H9 (cell line): ENCODE measurements at places on chromosomes 6 and 20. TPM values are rescaled to one million over a fixed set of nuclear protein-coding genes. Genes with fewer than 3 reads are reported as not detected.

DDO gene
- total RNA-seq = not detected in 2 replicates

ANKRD66 gene
- not detected in 2 replicates for total RNA-seq

GPX5 gene
- not detected in 2 replicates for total RNA-seq

KIF6 gene
- total RNA-seq = 0.63 and 0.88 TPM in 2 replicates

TREM2 gene
- total RNA-seq = 0.31 TPM in 1 of 2 replicates, not detected in the other

BPIFB1 gene
- total RNA-seq = not detected in 2 replicates

NOX3 gene
- total RNA-seq = not detected in 2 replicates

SLC32A1 gene
- total RNA-seq = 0.24 and 0.33 TPM in 2 replicates

SESN1 gene
- total RNA-seq = 16.6 and 17.5 TPM in 2 replicates

PDE10A gene
- total RNA-seq = 0.31 and 0.44 TPM in 2 replicates

DNA sequence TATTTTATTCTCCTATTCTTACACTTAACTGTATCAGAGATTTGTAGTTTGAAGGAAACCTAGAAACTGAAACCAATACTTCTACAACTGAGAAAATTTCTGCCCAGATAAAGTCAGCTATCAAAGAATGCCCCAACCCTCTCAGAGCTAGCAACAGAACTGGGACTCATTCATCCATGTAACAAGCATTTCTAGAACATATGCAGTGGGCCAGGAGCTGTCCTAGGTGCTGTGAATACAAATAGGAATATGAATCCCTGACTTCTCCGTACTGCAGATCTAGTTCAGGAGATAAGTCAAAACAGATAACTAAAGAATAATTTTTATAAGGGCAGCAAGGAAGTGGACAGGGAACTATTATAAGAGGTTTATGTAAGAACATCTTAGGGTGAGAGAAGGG, 654.1 kb upstream of the NOX3 start:
- DNase-seq = no peak
- H3K36me3 ChIP-seq = no peaks in the 10 kb centered on the region
- H3K4me3 ChIP-seq = no peak overlapping the region
- H3K27me3 ChIP-seq = no peaks in the 10 kb centered on the region
- H3K27ac ChIP-seq = no peak overlapping the region

GRCh38 chr6:147808640-147809039, 300.1 kb downstream of the SAMD5 start:
- no peak for DNase-seq
- no peak overlapping the region for H3K4me3 ChIP-seq
- H3K27me3 ChIP-seq = no peaks in the 10 kb centered on the region
- H3K4me1 ChIP-seq = no peaks in the 10 kb centered on the region
- no peak overlapping the region for H3K27ac ChIP-seq
- 0 out of 3 replicates have a peak, but pooled peaks cover 1% of the 10 kb centered on the region for H3K36me3 ChIP-seq

- no peaks in the 10 kb centered on the region for H3K27me3 ChIP-seq
- no peaks in the 10 kb centered on the region for H3K36me3 ChIP-seq
- no peak for DNase-seq
- no peak overlapping the region for H3K27ac ChIP-seq
- no peak overlapping the region for H3K4me3 ChIP-seq
Measured at GRCh38 chr6:74979065-74979766, 226.6 kb downstream of the COL12A1 start.

- no peak overlapping the region for H3K4me3 ChIP-seq
- no peaks in the 10 kb centered on the region for H3K36me3 ChIP-seq
- DNase-seq = no peak
- peaks cover 3% of the 10 kb centered on the region; the same call in 1 of the 2 replicates for H3K4me1 ChIP-seq
Measured at GRCh38 chr6:151630387-151630786, 136.6 kb downstream of the CCDC170 start.

DNA sequence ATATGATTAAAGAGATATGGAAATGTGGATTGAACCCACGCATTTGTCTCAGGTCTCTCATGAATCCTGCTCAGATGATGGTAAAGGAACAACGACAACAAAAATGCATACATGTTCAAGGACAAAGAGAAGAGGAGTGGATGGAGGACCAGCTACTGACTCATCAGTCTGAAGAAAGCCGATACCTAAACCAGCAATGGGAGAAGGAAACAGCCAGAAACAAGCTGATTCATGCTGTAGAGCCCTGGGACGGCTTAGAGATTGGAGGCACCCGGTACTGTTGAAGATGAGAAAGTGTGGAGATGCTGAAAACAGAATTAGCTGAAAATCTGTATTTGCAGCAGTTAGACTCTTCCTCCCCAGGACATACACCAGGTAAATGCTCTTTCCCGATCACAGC, 14.4 kb upstream of the RIPPLY2 start:
- no peak overlapping the region for H3K27ac ChIP-seq
- H3K36me3 ChIP-seq = peaks cover 19% of the 10 kb centered on the region
- DNase-seq = no peak
- no peaks in the 10 kb centered on the region for H3K27me3 ChIP-seq

GRCh38 chr20:43432498-43432897, 25.2 kb upstream of the SRSF6 start:
- DNase-seq = no peak
- peaks cover 5% of the 10 kb centered on the region; the same call in 1 of the 2 replicates for H3K4me1 ChIP-seq
- H3K27me3 ChIP-seq = no peaks in the 10 kb centered on the region

DNA sequence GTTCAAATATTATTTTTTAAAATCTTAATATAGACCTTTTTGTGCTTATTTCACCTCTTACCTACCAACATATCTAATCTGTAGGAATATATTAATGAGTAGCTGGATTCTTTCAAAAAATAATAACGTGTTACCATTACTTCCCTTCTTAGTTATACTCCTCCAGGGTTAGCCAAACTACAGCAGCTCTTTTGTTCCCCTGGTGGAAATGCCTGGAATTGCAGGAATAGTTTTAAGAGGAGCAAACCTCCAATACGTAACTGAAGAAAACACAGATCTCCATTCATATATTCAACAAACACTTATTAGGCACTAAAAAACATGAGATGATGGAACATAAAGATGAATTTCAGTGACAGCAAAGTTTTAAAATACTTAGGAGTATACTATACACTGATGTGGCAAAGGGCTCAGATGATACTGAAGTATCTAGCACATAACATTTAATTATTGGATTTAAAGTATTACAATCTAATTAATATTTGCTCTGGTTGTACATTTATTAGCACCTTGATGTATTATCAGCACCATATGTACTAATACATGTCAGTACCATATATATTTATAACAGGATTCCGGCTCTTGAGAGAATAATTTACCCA, 78.3 kb downstream of the TBX18 start:
- H3K4me3 ChIP-seq = no peak overlapping the region
- no peaks in the 10 kb centered on the region for H3K4me1 ChIP-seq
- no peaks in the 10 kb centered on the region for H3K27me3 ChIP-seq
- no peaks in the 10 kb centered on the region for H3K36me3 ChIP-seq

DNA sequence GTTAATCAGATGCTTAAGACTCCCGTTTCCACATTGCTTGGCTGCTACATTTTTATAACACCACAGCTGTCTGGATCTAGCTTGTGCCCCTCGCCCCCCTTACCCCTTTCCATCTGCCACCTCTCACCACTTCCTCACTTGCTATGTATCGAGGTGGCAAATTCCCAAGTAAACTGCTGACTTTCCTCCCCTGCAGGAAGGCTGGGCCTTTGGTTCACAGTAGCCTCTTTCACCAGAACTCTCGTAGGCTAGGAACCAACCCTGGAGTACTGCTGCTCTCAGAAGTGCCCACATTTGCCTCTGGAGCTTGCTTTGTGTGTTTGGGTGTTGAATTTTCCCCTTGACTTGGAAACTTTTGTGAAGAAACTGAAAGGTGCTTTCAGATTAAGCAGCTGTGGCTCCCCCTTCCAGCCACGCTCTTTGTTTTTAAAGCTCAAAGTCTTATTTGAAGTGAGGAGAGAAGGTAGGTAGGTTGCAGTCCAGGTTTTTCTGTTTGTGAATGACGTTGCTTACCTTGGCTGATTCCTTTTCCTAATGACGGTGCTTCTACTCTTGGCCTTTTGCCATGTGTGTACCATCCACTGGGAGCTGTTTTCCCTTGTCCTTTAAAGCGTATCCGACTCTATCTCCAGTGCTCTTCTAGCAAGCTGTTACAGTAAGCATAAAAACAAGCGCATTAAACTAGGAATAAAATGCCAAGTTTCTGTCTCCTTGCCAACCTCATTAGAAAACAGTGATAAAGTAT, 90.4 kb downstream of the CARMIL1 start:
- H3K4me1 ChIP-seq = peaks cover 8% of the 10 kb centered on the region; the same call in 1 of the 2 replicates
- H3K36me3 ChIP-seq = peaks cover 4% of the 10 kb centered on the region
- DNase-seq = peak; percentile 32
- H3K4me3 ChIP-seq = no peak overlapping the region
- no peak overlapping the region for H3K27ac ChIP-seq
- H3K27me3 ChIP-seq = no peaks in the 10 kb centered on the region

GRCh38 chr6:967701-968100, 274.8 kb upstream of the EXOC2 start:
- H3K27ac ChIP-seq = no peak overlapping the region
- no peak for DNase-seq
- H3K27me3 ChIP-seq = no peaks in the 10 kb centered on the region
- H3K36me3 ChIP-seq = no peaks in the 10 kb centered on the region
- no peak overlapping the region for H3K4me3 ChIP-seq

DNA sequence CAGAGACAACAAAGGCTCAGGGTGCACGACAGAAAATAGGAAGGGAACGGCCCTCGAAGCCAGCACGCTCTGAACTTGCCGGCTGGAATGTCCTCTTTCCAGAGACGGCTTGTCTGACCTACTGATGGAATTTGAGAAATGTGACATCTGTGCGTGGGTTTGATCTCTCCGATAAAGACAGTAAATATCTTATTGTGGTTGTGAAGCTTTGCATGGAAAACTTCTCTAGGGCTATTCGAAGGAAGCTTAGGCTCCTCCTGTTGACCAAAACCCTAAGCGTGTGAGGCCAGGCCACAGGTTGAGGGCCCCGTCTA, 247.3 kb downstream of the ZNF217 start:
- no peaks in the 10 kb centered on the region for H3K27me3 ChIP-seq
- no peaks in the 10 kb centered on the region for H3K36me3 ChIP-seq
- peaks cover 3% of the 10 kb centered on the region; the same call in 1 of the 2 replicates for H3K4me1 ChIP-seq
- no peak overlapping the region for H3K27ac ChIP-seq

- no peak for DNase-seq
- H3K36me3 ChIP-seq = peaks cover 11% of the 10 kb centered on the region; the same call in 1 of the 2 replicates
- no peaks in the 10 kb centered on the region for H3K27me3 ChIP-seq
- H3K4me3 ChIP-seq = no peak overlapping the region
- no peak overlapping the region for H3K27ac ChIP-seq
Measured at GRCh38 chr6:64777941-64778785, 928.9 kb downstream of the EYS start.

GRCh38 chr6:13089296-13089994, 238.9 kb downstream of the TBC1D7 start:
- no peak for DNase-seq
- no peak overlapping the region for H3K27ac ChIP-seq
- no peaks in the 10 kb centered on the region for H3K36me3 ChIP-seq
- no peaks in the 10 kb centered on the region for H3K4me1 ChIP-seq

GRCh38 chr20:21681234-21681921, 24.1 kb upstream of the PAX1 start:
- no peaks in the 10 kb centered on the region for H3K36me3 ChIP-seq
- no peaks in the 10 kb centered on the region for H3K27me3 ChIP-seq
- no peak overlapping the region for H3K4me3 ChIP-seq

DNA sequence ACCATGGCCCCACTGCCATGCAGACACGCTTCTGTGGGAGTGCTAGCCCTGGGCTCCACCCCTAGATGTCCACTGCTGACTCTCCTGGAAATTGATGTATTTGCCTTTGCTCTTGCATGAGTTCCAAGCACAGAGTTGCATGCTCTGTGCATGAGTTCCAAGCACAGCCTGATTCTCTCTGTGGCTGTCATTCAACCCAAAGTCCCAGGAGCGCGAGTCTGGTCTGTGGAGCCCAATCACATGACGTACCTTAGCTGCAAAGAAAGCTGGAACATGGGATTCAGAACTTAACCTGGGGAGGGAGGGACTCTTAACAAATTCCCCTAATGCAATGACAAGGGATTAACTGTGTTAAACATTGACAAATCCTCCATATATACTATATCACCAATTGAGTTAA, 114.3 kb upstream of the SLC24A3 start:
- no peak overlapping the region for H3K4me3 ChIP-seq
- H3K27me3 ChIP-seq = no peaks in the 10 kb centered on the region
- no peaks in the 10 kb centered on the region; the same call in 2 of the 3 replicates for H3K36me3 ChIP-seq
- no peak overlapping the region for H3K27ac ChIP-seq

GRCh38 chr20:22716821-22717351, 132.5 kb upstream of the FOXA2 start:
- no peaks in the 10 kb centered on the region for H3K36me3 ChIP-seq
- no peak overlapping the region for H3K27ac ChIP-seq
- H3K4me1 ChIP-seq = no peaks in the 10 kb centered on the region
- DNase-seq = no peak
- no peak overlapping the region for H3K4me3 ChIP-seq
